ENCODE measurements at places on chromosomes 7 and 10. TPM values are rescaled to one million over a fixed set of nuclear protein-coding genes. Genes with fewer than 3 reads are reported as not detected.
A peak's percentile ranks its signal among the peaks of the same experiment; 100 is the strongest.

- DNase-seq: no peak
- peak overlapping the region; percentile 28 for H3K4me3 ChIP-seq
- peaks cover 13% of the 10 kb centered on the region for H3K4me1 ChIP-seq
- H3K36me3 ChIP-seq: no peaks in the 10 kb centered on the region
- H3K27me3 ChIP-seq: no peaks in the 10 kb centered on the region
Measured at GRCh38 chr7:19106241-19107080, 11.0 kb downstream of the TWIST1 start.

DNA sequence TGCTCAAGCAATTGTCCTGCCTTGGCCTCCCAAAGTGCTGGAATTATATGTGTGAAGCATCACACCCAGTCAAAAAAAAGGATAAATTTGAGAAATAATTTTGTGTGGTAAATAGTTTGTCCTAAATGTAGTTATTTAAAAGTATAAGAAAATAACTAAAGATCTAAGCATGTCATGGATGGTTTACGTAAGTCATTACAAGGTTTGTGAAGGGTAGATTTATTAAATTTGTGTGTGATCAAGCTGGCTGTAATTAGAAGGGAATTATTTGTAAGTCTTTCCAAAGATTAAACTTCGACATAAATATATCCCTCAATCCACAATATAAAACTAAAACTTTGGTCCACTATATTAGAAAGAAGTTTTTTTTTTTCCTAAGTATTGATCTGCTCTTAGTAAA lies 28.6 kb downstream of the ORC5 start:
- H3K4me1 ChIP-seq: no peaks in the 10 kb centered on the region
- DNase-seq: no peak
- H3K36me3 ChIP-seq: peaks cover 4% of the 10 kb centered on the region

The NOD1 gene
- 36.5 TPM for total RNA-seq

DNA sequence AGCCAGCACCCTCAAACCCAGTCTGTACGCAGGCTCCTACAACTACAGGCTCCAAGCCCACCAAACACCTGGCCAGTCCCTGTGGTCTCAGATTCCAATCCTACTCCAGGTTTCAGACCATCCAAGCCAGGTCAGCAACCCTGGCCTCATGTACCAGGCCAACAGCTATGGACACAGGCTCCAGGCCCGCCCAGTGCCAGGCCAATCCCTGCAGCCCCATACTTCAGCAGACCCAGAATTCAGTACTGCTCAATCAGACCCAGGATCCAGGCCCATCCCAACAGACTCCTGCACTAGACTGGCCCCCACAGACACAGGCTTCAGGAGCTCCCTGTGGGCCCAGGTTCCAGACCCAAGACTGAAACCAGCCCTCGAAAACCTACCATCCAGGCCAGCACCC lies 32.3 kb downstream of the HPSE2 start:
- no peaks in the 10 kb centered on the region for H3K27me3 ChIP-seq
- no peak overlapping the region for H3K27ac ChIP-seq
- H3K36me3 ChIP-seq: no peaks in the 10 kb centered on the region
- H3K4me3 ChIP-seq: no peak overlapping the region

DNA sequence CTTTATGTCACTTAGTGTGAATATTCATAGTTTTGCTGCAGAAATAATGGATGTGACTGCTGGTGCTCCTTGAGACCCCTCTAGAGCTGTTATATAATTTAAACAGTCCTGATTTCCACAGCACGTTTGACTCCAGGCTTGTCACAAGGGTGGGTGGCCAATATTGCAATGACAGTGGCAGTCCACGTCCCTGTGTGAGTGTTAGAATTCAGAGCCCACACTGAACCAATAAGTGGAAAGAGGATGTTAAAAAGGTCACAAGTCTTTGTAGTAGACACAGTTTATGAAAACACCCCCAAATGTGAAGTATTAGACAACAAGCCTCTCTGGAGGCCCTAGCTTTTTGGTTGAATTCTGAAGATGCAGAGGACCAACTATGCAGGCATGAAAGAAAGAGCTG lies 2.0 kb downstream of the PPP1R17 start:
- DNase-seq: no peak
- H3K36me3 ChIP-seq: no peaks in the 10 kb centered on the region
- no peaks in the 10 kb centered on the region for H3K27me3 ChIP-seq
- H3K4me1 ChIP-seq: no peaks in the 10 kb centered on the region
- H3K4me3 ChIP-seq: no peak overlapping the region
- H3K27ac ChIP-seq: no peak overlapping the region

DNA sequence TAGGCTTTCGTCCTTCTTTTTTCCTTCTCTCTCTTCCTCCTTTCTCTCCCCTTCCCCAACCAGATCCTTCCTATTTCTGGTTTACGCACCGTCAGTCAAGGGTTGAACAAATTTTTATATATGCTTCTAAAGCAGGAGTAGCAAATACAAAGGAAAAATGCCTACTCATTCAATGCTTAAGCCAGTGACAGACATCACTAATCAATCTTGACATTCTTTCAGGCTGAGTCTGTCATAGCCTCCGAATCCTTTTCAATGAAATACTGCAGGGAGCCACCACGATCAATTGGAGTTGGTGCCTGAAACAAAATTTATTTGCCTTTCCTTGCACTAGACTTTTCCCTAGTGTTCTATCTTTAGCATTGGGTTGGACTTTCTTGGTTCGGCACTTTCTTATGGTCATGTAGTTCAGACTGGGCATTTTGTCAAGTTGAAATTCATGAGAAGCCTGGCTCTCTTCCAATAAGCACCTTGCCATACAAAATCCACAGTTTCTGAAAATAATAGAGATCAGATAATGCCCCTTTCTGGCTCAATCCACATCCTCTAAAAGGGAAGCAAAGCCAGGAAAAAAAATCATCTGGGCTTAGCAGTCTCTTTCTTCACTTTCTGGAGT lies 239.5 kb upstream of the PLXNA4 start:
- no peak overlapping the region for H3K27ac ChIP-seq
- H3K36me3 ChIP-seq: no peaks in the 10 kb centered on the region
- no peak overlapping the region for H3K4me3 ChIP-seq
- H3K4me1 ChIP-seq: no peaks in the 10 kb centered on the region
- H3K27me3 ChIP-seq: no peaks in the 10 kb centered on the region
- DNase-seq: no peak

The SLC35G1 gene
- total RNA-seq: 3.7 TPM

- H3K27me3 ChIP-seq: no peaks in the 10 kb centered on the region
- H3K36me3 ChIP-seq: no peaks in the 10 kb centered on the region
Measured at GRCh38 chr10:6382081-6382480, 179.3 kb downstream of the PFKFB3 start.

DNA sequence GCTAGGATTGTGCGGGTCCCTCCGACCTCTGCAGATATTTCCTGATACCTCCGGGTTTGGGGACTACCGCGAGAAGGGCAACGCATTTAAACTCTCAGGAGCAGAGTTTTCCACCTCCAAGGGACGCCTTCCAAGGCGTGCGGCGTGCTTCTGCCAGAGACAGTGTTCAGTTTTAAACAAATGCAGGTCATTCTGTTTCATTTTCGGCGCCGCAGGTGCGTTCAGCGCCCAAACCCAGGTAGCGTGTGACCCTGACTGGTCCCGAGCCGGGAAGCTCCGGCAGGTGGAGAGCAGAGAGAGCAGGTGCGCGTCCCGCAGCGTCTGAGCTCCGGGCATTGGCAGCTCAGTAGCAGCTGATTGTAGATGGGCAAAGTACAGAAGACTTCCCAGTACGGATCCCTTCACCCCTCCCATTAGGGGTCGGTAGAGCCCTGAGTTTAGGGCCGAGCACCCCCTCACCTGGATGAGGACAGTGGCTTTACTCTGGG lies 1.4 kb upstream of the CYP26A1 start:
- H3K4me1 ChIP-seq: peaks cover 54% of the 10 kb centered on the region
- H3K27me3 ChIP-seq: peaks cover 84% of the 10 kb centered on the region
- no peak overlapping the region for H3K27ac ChIP-seq
- no peak for DNase-seq
- no peak overlapping the region for H3K4me3 ChIP-seq

GRCh38 chr7:26305869-26306665 lies 14.4 kb downstream of the SNX10 start:
- no peaks in the 10 kb centered on the region for H3K36me3 ChIP-seq
- DNase-seq: no peak
- no peak overlapping the region for H3K27ac ChIP-seq
- no peaks in the 10 kb centered on the region for H3K27me3 ChIP-seq
- H3K4me3 ChIP-seq: no peak overlapping the region

DNA sequence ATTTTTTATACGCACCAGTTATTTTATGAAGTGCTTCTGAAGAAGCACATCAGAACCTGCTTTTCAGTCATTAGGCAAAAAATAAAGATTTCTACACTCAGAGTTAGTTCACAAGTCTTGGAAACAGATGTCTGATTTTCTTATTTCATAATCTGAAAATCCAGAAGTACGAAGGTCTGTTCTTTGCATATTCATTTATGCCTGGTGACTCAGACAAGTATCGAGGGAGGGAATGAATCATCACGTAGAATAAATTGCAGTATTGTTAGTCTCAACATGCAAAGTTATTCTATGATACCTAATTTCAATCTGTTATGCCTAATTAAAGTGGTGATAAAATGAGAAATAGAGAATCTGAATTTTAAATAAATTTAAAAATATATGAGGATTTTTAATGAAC lies 113.6 kb upstream of the SEM1 start:
- no peaks in the 10 kb centered on the region for H3K4me1 ChIP-seq
- H3K36me3 ChIP-seq: no peaks in the 10 kb centered on the region
- no peak overlapping the region for H3K27ac ChIP-seq
- H3K27me3 ChIP-seq: no peaks in the 10 kb centered on the region
- H3K4me3 ChIP-seq: no peak overlapping the region
- DNase-seq: no peak

DNA sequence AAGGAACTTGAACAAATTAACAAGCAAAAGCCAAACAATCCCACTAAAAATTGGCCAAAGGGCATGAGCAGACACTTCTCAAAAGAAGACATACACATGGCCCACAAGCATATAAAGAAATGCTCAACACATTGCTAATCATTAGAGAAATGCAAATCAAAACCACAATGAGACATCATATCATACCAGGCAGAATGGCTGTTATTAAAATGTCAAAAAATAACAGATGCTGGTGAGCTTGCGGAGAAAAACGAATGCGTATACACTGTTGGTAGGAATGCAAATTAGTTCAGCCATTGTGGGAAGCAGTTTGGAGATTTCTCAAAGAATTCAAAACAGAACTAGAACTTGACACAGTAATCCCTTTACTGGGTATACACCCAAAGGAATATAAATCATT lies 311.7 kb upstream of the HPS1 start:
- H3K4me1 ChIP-seq: no peaks in the 10 kb centered on the region
- no peak for DNase-seq
- H3K4me3 ChIP-seq: no peak overlapping the region
- no peak overlapping the region for H3K27ac ChIP-seq
- no peaks in the 10 kb centered on the region for H3K36me3 ChIP-seq
- no peaks in the 10 kb centered on the region for H3K27me3 ChIP-seq

GRCh38 chr10:971150-971542 lies 17.1 kb upstream of the GTPBP4 start:
- DNase-seq: peak; percentile 21
- H3K4me3 ChIP-seq: no peak overlapping the region
- no peaks in the 10 kb centered on the region for H3K4me1 ChIP-seq
- no peaks in the 10 kb centered on the region for H3K27me3 ChIP-seq

GRCh38 chr10:103193107-103193819 lies at the start of gene NT5C2:
NT5C2 (minus strand) TSS chr10:103193272; CDS start chr10:103174958, 18,314 bp downstream.
- H3K27ac ChIP-seq: peak within 1 kb of the TSS; percentile 91
- no peaks in the 10 kb centered on the region for H3K27me3 ChIP-seq
- DNase-seq: peak; percentile 59
- peak within 1 kb of the TSS; percentile 91 for H3K4me3 ChIP-seq
- peaks cover 56% of the 10 kb centered on the region for H3K4me1 ChIP-seq
- H3K36me3 ChIP-seq: no peaks in the 10 kb centered on the region

- H3K4me1 ChIP-seq: no peaks in the 10 kb centered on the region
- DNase-seq: no peak
- no peak overlapping the region for H3K27ac ChIP-seq
- no peaks in the 10 kb centered on the region for H3K36me3 ChIP-seq
- H3K27me3 ChIP-seq: no peaks in the 10 kb centered on the region
- no peak overlapping the region for H3K4me3 ChIP-seq
Measured at GRCh38 chr7:121153411-121153810, 164.9 kb downstream of the CPED1 start.

The EPO gene
- not detected for total RNA-seq

GRCh38 chr10:6811153-6811552 lies 231.1 kb upstream of the PRKCQ start:
- no peaks in the 10 kb centered on the region for H3K4me1 ChIP-seq
- H3K27ac ChIP-seq: no peak overlapping the region
- H3K27me3 ChIP-seq: no peaks in the 10 kb centered on the region
- no peak for DNase-seq
- H3K36me3 ChIP-seq: no peaks in the 10 kb centered on the region

GRCh38 chr10:45470098-45471012 lies 96.3 kb downstream of the ALOX5 start:
- no peak for DNase-seq
- H3K4me3 ChIP-seq: no peak overlapping the region
- no peaks in the 10 kb centered on the region for H3K36me3 ChIP-seq
- H3K4me1 ChIP-seq: peaks cover 13% of the 10 kb centered on the region
- no peaks in the 10 kb centered on the region for H3K27me3 ChIP-seq

- no peaks in the 10 kb centered on the region for H3K4me1 ChIP-seq
- H3K27ac ChIP-seq: no peak overlapping the region
- H3K4me3 ChIP-seq: no peak overlapping the region
Measured at GRCh38 chr10:36608866-36609265, 516.5 kb upstream of the ANKRD30A start.

The NKX1-2 gene
- not detected for total RNA-seq

The CBLL1 gene
- 18.4 TPM for total RNA-seq
